ENCODE measurements at places on chromosomes 2 and 18.

DNA sequence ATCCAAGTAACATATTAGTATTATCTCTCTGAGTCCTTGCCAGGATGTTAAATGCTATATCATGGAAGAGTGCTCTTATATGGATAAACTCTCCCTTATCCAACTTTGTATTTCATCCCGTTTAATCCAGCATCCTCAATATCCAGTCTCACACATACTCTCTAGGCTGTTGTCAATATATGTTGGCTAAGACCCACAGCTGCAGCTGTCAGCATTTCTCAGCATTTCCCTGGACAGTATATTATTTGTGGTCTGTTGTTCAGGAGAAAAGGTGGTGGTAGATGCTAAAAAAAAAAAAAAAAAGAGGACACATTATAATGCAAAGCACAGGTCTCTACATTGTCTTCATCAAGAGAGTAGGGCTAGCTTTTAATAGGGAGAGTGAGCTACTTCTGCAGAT is 1368.0 kb upstream of the ZEB2 start:
- no peak for DNase-seq

- DNase-seq = no peak
These were observed 22.1 kb downstream of the ACADL start for GRCh38 chr2:210203147-210203546.

DNA sequence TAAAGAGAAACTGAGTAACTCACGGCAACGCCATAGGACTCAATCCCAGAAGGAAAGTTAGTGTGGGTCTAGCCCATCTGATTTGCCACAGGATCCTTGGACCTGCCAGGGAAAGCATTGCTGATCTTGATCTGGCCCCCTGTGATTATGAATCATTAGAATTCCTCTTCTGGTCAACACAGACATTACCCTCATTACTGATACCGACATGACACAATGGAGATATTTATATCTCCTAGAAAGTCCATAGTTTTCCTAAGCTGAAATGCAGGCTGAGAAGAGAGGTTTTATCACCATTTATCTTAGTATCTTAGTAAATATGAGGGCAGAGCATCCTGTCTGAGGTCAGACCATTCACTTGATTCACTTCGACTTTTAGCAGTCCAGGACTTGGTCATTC is 75.5 kb upstream of the CCDC68 start:
- no peak for DNase-seq

- no peak for DNase-seq
These were observed 33.3 kb upstream of the PGAP1 start for GRCh38 chr2:196959734-196960338.

- no peak for DNase-seq
These were observed 942.5 kb upstream of the SLC39A10 start for GRCh38 chr2:194714541-194714940.

DNA sequence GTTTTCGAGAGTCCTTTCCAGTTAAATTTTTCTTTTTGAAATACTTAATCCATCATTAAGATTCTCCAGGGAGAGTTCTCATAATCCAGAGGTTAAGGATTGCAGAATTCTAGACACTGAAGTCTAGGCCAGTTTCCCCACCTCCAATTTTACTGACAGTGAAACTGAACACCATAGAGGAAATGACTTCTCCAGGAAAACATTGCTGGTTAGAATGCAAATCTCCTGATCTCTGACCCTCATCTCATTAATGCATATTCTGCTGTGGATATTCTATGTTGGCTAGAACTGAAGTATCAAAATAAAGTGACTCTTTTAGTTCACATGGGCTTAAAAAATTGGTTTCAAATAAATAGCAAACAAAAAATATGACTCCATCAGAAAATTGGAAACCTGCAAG is 105.8 kb upstream of the UGP2 start:
- DNase-seq = no peak

GRCh38 chr2:8582191-8582590 is 99.7 kb upstream of the ID2 start:
- DNase-seq = no peak

DNA sequence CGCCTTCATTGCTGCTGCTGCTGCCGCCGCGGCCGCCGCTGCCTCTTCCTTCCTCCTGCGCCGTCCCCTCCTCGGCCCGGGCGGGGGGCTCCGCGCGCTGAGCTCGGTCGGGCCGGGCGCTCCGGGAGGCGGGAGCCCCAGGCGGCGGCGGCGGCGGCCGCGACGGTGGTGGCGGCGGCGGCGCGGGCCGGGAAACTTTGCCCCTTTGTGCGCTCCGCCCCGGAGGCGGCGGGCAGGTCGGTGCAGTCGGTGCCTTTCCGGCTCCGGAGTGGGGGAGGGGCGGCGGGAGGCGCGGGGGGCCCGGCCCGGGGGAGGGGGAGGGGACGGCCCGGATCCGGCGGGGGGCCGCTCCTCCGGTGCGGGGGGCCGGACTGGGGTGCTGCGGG is 205 bp downstream of the TET3 start:
- no peak for DNase-seq

DNA sequence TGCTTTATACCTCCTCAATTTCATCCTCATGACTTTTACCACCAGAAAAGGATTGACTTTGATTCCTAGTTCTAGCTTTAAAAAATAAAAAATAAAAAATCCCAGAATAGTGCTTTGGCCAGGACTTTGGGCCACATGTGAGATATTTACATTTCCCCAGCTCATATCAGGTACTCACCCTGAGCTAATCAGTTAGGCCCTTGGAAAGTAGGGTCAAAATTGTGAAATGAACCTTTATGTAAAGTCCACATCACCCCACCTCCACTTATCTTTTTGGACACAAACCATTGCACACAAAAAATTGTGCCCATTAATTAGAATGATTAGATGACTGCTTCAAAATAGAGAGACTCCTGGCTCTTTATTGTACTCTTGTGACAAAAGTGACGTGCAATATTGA is 17.2 kb downstream of the ME2 start:
- DNase-seq = no peak

- DNase-seq = peak; percentile 61
These were observed 140.5 kb downstream of the TPGS2 start for GRCh38 chr18:36688020-36688965.

GRCh38 chr18:70046207-70046606 is 98.5 kb upstream of the CD226 start:
- DNase-seq = no peak

GRCh38 chr2:101485856-101486255 is 10.9 kb upstream of the RFX8 start:
- DNase-seq = no peak

- DNase-seq = no peak
These were observed 15.4 kb downstream of the ZNF396 start for GRCh38 chr18:35361570-35362321.

DNA sequence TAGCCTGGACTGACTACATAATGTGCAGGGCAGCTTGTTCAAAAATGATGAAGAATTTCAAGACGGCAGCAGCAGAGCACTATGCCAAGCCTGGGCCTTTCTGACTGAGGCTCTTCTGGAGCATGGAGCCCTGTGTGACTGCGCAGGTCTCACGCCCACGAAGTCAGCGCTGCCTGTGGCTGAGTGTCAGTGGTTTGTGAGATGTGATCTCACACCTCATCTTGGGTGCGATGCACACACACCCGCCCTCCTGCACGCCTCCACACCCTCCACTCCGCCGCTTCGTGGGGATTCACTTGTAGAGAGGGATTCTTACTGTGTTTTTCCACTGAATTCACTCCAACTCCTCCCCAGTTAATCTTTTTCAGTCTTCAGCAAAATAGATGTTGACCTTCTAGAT is 103.9 kb downstream of the VIT start:
- DNase-seq = no peak

DNA sequence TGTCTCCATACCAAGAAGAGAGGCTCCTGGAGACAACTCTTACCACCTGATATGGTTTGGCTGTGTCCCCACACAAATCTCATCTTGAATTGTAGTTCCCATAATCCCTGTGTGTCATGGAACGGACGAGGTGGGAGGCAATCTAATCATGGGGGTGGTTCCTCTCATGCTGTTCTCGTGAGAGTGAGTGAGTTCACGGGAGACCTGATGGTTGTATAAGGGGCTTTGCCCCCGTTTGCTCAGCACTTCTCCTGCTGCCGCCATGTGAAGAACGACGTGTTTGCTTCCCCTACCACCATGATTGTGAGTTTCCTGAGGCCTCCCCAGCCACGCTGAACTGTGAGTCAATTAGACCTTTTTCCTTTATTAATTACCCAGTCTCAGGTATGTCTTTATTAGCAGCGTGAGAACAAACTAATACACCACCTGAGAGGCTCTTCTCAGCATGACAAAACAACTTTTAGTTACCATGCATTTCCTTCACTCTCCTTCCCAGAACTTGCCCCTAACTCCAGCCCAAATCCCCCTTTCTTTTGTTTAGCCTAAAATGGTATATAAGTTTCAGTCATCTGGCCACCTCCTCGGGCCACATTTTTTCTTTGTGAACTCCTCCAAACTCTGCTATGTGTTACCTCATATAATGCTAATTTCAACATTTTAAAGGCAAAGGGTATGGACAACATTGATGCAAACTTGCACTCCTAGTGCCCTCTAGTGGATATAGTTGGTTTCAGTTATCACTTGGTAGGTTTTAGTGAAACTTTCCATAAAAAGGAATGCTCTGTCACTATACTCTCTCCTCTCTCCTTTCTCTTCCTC is 58.6 kb upstream of the SLC25A52 start:
- no peak for DNase-seq

GRCh38 chr2:48134704-48135103 is 228.4 kb upstream of the FBXO11 start:
- DNase-seq = no peak

- no peak for DNase-seq
These were observed 3.5 kb downstream of the CNNM4 start for GRCh38 chr2:96764253-96764637.

DNA sequence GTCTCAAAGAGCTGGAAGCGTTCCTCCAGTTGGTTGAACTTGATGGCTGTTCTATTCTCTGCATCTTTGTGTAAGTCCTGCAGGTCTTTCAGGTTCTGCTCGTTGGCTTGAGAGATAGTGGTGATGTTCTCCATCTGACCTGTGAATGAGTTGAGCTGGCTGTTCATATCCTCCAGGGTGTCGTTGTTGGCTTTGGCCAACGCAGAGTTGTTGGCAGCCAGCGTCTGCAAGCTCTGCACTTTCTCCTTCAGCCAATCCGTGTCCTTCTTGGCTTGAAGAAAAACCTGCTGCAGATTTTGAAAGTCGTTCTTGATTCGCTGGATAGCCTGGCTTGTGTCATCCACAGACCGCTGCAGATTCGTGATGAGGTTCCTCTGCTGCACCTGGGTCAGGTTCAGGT is 78.8 kb upstream of the THOC1 start:
- DNase-seq = no peak

GRCh38 chr2:67321588-67321903 is 75.6 kb upstream of the ETAA1 start:
- DNase-seq = no peak

- DNase-seq = no peak
These were observed 1.6 kb downstream of the SLC66A2 start for GRCh38 chr18:79949697-79950487.

- DNase-seq = no peak
These were observed 22.2 kb downstream of the TANC1 start for GRCh38 chr2:158990397-158991214.

DNA sequence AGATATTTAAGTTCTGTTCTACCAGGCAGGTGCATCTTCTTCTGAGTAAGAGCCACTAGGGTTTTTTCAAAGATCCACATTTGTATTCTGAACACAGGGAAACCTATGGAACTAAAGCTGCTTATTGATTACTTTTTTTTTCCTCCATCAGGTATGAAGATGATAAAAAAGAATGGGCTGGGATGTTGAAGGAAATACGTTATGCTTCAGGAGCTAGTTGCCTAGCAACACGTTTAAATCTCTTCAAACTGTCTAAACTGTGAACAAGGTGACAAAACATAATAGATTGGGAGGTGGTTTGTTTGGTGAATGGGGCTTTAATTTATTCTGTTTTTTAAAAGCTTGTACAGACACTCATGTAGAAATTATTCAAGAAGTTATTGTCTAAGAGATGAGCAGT is 15.9 kb downstream of the KLHL41 start:
- DNase-seq = no peak

- no peak for DNase-seq
These were observed 931.9 kb upstream of the CNTNAP5 start for GRCh38 chr2:123093199-123093598.

DNA sequence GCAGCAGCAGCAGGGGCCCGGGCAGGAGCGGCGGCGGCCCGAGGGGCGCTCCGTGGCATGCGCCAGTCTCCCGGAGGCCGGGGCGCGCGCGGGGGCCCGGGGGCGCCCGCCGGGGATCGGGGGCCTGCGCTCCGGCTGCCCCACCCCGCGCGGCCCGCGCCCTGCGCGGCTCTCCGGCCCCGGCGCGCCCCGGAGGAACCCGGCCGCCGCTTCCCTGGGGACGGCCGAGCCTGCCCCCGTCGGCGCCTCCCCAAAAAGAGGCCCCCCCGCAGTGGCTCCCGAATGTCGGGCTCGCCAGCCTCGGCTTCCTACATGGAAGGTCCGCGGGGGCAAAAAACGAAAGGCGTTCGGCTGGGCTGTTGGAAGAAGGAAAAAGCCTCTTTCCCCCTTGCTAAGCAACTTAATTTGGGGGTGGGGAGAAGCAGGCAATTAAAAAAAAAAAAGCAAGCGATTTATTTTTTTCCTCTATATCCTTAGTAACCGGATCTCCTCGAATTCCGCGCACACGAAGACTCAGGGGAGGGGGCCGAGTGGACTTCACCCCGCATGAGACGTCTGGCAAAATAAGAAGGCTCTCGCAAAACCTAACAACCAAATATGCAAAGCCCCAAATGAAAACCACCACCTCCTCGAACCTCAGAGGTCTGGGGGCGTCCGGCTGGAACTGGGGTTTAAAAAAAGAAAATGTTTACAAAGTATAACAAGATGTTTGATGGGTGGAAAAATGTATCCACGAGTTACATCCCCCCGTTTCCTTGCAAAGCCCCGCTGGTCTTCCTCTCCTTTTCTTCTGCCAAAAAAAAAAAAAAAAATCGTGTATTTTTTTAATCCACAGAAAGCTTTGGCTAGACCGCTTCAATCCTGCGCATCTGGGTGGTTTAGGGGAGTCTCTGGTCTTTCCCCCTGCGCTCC is at the start of gene SMAD7:
SMAD7 (minus strand) TSS at position 430 of the 912 bp plus-strand sequence. CDS start 541 bp downstream, outside the sequence.
- no peak for DNase-seq

- peak; percentile 23 for DNase-seq
These were observed 14.6 kb upstream of the NFATC1 start for GRCh38 chr18:79380816-79381806.

DNA sequence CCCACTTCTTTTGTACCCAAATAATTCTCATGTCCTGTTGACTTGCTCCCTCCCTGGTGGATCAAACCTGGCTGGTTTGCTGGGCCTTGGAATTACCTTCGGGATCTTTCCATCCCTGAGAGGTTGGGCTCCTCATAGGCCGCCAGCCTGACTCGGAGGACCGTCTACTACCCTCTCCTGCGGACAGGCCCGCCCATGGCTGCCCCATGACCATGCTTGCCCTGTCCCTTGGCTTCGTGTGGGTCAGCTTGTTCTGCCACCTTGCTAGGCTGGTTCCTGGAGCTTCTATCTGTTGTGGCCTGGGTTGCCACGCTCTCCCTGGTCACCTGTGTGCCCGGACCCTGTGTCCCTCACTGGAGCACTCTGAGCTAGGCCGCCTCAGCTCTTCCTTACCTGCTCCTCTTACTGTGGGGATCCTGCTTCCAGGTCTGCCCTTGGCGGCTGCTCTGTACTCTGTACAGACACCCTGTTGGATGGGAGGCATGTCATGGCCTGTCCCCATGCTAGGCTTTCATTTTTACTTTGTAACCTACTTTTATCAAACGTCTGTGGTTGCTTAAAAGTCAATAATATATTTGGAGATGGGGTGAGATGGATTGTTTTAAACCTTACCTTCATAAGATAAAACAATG is 29.7 kb upstream of the FHL2 start:
- DNase-seq = no peak
